Amygdala (tissue), 56 donors: ENCODE measurements at places on chromosomes 2 and 18.

- DNase-seq, result no peak
Measured at GRCh38 chr2:9398881-9399780, 24.2 kb downstream of the ITGB1BP1 start.

- DNase-seq, result no peak
Measured at GRCh38 chr2:14831458-14831857, 198.9 kb downstream of the LRATD1 start.

DNA sequence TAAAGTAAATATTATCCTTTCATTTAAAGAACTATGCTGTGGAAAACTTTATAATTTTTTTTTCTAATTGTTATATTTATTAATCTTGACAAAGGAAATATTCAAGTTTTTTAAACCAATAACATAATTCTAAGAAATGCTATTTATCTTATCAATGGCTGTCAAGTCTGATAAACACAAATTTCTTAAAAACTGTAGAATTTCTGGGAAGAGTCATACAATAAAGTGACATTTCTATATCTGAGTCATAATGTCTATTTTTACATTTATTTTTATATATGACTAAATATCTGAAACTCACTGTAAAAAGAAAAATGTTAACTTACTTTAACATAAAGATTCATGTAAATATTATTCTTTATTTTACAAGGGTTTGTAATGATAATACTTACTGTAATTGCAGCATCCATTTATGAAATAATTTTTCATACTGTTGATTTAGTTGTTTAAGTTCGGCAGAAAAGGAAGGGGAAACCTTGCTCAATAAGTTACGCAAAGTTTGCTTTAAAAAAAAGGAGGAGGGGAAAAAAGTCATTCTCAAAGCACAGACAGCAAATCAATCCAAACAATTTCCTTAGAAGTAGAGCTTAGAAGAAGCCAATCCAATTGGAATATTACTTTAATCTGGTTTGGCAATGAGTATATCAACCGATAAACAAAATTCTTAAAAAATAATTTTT lies 32.4 kb downstream of the ORC2 start:
- no peak for DNase-seq

DNA sequence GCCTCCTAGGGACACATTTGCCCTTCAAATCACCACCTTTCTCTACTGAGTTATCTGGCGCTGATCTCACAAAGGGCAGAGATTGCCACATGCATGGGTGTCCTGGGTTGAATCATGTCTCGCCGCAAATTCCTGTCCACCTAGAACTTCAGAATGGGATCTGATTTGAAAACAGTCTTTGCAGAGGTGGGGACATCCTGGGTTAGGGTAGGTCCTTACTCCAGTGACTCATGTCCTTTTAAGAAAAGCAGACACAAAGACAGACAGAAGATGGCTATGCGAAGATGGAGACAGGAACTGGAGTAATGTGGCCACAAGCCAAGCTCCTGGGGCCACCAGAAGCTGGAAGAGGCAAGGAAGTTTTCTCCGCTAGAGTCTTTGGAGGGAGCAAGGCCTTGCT lies 197.4 kb upstream of the SMIM21 start:
- DNase-seq, result no peak

DNA sequence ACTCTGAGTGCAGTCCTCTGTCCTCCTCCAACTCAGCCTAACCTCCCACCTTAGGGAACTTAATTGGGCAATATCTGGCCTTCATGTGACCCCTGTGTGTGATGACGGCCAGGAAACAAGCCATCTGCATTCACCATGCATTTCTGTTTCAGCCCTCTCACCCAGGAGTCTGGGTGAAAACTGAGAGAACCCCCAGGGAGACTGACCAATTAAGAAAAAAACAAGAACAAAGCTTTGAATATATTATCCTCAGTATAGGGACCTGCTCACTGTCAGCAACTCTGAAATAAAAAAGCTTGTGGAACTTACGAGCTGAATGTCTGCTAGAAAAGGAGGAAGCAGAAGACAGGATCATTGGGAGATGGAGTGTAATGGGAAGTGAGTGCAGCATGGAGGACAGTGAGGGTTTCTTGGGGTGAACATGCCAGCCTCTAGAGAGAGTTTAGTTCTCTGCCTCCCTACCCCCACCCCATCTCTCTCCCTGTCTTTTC lies 9.5 kb downstream of the MAPRE2 start:
- DNase-seq, result no peak

- no peak for DNase-seq
Measured at GRCh38 chr18:23053776-23054457, 81.4 kb upstream of the CABLES1 start.

DNA sequence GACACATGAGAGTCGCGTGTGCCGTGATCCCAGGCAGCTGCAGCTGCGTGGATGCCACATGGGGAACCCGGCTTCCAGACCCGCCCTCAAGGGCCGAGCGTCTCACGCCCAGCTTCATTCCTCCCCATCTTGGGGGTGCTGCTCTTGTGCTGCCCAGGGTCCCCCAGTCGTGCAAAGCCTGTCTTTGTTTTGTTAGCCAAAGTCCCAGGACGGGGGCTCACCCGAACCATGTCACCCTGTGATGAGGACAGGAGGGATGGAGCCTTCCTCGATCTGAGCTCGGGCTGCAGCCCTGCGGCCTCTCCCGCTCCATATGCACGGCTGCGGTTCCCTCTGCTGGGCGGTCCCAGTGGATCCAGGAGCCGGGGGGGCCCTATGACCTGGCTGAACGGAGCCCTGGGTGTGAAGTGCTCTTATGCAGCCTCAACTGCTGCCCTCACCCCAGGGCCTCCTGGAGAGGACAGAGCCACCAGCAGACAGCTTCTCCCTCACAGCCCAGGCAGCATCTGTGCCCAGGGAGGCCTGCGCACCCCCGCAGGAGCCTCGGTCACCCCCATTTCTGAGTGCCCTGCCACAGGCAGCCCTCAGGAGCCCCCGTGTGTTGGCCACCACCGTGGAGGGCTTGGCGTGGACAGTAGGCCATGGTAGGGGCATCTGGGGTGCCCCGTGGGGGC lies 99.0 kb upstream of the CTDP1 start:
- DNase-seq, result no peak

DNA sequence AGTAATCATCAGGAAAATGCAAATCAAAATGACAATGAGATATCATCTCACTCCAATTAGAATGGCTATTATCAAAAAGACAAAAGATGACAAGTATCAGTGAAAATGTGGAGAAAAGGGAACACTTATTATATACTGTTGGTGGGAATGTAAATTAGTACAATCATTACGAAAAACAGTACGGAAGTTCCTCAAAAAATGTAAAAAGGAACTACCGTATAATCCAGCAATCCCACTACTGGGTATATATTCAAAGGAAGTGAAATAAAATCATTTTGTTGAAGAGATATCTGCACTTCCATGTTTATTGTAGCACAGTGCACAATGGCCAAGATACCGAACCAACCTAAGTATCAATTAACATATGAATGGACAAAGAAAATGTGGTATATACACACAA lies 52.4 kb upstream of the TEX51 start:
- no peak for DNase-seq

GRCh38 chr2:104766683-104767082 lies 87.2 kb upstream of the POU3F3 start:
- DNase-seq, result no peak

- DNase-seq, result no peak
Measured at GRCh38 chr2:100940240-100940639, 61.8 kb upstream of the RPL31 start.

DNA sequence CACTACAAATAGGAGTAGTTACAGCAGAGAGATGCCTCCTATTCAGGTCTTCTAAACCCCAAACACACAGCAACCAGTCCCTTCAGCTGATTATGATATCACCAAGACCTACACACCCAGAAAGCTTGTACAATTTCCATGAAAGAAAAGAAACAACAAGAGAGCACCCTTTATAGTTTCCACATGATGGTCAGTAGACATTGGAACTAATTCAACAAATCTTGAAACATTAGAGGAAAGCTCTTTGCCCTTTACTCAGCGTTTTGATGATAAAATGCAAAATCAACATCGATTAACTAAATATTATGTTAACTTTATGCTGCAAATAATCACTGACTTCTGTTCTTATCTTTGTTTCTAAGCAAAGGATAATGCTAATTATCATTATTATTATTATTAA lies 393.6 kb upstream of the ID2 start:
- DNase-seq, result no peak

- no peak for DNase-seq
Measured at GRCh38 chr2:239569401-239570090, 168.7 kb upstream of the HDAC4 start.

GRCh38 chr2:9168821-9169221 lies 37.8 kb upstream of the ASAP2 start:
- no peak for DNase-seq

DNA sequence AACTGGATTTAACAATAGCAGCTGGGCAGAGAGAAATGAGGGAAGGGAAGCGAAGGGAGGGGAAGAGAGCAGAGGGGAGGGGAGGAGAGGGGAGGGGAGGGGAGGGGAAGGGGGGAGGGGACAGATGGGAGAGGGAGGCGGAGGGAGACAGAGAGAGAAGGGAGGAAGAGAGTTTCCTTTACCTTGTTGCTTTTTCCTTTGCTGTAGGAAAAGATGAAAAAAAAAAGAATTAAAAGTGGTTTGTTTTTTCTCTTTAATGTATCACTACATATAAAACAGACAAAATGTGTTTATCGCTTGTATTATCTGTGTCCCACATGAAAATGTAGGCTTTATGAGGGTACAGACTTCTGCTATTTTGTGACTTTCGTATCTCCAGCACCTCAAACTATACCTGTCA lies 190.4 kb upstream of the KYNU start:
- DNase-seq, result no peak

DNA sequence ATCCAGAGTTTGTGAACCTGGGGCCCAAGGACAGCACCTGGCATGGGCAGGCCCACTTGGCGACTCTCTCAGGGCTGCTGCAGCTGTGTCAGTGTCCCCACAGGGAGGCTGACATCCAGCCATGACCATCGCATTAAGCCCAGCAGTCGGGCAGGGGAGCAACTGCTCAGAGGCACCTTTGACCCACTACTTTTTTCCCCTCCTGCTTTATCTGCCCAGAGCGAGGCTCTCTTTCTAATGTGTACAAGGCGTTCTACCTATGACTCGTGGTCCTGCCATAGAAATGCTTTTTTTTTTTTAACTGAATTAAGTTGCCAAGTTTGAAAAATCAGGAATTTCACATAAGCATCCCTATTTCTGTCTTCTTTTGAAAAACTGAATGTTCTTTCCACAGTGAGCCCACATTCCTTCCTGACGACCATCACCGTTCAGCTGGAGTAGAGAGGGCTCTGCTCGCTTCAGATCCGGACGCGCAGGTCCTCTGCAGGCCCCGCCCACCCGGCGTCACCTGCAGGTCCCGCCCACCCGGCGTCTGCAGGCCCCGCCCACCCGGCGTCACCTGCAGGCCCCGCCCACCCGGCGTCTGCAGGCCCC lies 403 bp upstream of the CLUL1 start:
- peak; percentile 24 for DNase-seq

DNA sequence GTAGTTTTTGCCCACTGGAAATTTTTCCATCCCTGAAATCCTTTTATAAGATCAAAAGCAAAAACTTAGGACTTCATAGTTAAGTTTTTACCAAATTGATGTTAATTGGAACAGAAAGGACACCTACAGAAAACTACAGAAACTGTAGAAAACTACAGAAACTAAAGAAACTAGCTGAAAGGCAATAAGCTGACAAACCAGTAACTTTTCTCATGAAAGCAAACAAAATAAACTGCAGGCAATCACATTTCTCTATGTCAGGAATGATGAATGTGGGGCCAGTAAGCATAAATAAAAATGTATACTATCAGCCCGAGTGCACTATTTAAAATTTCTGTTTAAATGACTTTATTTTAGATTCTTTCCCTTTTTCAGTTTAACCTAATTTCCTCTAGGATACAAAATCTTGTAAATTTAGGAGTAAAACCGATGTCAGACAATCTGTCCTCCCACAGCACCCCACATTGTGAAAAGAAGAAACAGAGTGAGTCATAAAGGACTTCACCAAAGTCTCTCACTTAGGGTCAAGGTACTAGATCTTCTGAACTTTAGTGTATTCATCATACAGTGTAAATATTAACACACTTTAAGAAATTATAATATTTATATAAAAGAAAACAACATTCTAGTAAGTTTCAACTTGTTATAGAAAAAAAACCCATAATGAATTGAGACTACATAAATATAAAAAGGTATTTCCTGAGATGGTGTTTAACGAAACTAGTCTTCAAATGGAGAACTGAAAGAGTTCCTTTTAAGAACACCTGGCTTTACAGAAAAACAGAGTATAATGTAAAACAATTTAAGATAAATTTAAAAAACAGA lies 46.6 kb downstream of the USP40 start:
- no peak for DNase-seq

GRCh38 chr2:74872389-74872836 lies 38.5 kb downstream of the HK2 start:
- no peak for DNase-seq

DNA sequence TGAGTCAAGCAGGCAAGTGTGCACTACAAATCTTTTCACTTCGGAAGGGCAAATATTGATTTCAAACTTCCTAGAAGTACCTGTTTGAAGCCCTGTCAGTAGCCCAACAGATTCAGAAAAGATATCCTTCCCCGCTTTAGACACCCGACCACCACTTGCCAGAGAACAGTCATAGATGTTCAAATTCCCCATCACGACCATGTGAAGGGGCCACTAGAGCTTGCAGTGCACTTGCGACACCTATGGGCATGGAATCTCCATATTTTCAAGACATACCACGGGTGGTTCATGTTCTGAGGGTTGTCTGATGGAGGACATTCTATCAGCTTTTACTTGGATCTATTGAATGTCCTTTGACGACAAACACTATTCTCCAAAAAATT lies 23.8 kb downstream of the GNLY start:
- no peak for DNase-seq

DNA sequence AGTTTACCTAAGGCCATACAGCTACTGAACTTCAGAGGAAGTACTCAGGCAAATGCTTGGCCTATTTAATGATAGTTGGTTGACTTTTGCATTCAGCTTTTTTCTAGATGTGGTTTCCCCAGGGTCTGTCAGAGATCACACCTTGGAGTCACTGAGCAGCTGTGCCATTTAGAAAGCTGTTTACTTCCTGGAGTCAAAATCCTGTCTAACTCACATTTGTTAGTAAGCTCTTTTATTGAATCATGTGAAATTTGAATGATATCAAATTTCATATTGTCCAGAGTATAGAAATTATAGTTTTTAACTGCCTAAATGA lies 7.6 kb upstream of the TRIB2 start:
- no peak for DNase-seq

- DNase-seq, result no peak
Measured at GRCh38 chr2:142724186-142724585, 153.3 kb upstream of the KYNU start.

GRCh38 chr2:138510319-138510718 lies 8.7 kb downstream of the SPOPL start:
- no peak for DNase-seq

GRCh38 chr2:236177604-236177966 lies 9.4 kb upstream of the GBX2 start:
- no peak for DNase-seq

- DNase-seq, result no peak
Measured at GRCh38 chr2:235366390-235366789, 127.5 kb upstream of the AGAP1 start.

- no peak for DNase-seq
Measured at GRCh38 chr2:106197878-106198277, 3.8 kb upstream of the UXS1 start.

GRCh38 chr18:55318951-55319441 lies 269.0 kb downstream of the TCF4 start:
- no peak for DNase-seq
